Sciatic nerve (tissue), 2 donors: ENCODE measurements at places on chromosomes 12 and 14.

DNA sequence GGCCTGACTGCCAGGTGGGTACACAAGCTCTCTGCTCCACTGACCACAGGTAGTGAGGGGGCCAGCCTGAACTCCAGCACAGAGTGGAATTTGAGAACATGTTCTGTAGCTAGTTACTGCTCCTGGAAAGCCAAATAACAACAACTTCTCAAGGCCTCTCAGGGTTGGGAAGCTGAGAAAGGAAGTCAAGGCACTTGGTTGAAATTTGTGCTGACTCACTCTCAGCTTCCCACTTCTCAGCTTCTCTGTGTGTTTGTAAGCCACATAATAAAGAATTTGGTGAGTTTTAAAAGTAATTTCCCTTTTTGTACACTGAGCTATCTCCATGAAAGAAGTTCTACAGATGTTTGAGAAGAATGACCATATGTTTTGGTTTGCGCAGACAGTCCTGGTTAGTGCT is 234.9 kb downstream of the KTN1 start:
- no peak for DNase-seq

DNA sequence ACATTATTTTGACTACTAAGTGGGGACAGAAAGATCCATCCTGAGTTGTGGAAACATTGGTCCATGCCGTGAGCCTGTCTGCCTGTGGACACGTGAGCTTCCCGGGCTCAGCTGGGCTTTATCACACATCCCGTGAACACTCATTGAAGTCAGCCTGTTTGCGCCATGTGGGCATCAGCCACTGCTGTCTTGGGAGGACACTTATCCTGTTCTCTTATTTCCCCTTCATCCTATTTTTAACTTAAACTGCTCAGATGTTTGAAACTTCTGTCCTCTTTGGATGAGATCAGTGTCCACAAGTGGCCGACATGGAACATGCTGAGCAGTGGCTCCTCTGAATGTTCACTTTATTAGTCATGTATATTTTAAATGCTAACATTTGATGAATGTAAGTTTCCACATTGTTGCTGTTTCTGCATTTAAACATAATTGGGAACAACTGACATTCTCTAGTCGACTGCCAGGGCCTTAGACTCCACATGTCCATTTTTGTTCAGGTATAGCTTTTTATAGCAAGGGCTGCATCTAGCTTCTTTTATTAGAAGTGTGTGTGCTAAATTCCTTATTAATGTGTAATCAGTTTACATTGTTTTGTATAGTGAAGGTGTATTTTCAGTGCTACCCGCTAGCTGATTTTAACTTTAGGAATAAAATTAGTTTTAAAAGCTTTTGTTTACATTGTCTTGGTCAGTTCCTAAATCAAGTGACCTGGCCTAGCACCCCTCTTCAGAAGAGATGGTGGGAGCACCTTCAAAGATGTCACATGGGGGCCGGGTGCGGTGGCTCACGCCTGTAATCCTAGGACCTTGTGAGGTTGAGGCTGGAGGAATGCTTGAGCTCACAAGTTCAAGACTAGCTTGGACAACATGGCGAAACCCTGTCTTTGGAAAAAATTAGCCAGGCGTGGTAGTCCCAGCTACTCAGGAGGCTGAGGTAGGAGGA is 24.0 kb downstream of the RNF34 start:
- no peak for DNase-seq

DNA sequence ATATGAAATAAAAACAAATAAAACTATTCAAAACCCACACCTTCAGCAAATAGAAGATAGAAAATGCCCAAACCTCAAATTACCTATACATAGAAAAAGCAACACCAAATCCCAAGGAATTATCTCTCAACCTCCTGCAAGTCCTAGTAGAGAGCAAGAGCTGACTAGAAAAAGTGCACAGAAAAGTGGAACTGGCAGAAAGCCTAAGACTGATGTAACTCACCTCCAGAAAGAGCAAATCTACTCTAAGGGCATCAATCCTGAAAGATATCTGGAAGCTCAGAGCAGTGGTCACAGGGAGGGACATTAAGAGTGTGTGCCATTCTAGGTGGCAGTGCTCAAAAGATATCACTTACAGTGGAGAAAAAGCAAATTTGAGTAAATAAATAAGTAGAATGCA is 62.1 kb upstream of the PLEKHG7 start:
- no peak for DNase-seq

GRCh38 chr12:131091413-131091975 is 137.8 kb downstream of the ADGRD1 start:
- DNase-seq, result no peak

DNA sequence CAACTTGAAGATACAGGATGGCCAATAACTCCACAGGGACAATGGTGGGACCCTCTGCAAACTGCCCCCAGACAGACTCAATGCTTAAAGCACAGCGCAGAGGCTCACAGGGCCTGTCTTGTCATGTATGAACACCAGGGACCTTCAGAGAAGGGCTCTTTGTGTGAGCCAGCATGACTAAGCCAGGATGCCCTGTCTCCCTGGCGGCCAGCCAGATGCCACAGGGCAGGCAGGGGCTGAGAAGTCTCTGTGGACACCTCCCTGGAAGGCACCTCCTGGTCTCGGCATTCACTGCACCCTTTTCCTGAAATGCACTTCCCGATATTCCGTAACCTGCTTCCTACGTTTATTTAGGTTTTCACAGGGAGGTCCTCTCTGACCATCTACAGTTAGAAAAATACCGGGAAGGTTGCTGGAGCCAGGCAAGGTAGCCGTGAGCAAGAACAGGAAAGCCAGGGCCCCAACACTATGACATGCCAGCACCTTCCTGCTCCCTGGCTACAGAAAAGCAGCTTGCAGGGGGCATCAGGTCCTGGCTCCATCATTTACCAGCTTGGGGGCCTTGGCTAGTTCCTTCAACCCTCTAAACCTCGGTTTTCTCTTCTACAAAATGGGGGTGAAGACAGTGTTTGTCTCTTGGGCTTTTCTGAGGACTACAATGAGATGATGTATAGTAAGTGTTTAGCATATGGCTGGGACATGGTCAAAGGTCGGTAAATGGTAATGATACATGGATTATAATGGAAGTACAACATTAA is 65.0 kb downstream of the PITPNM2 start:
- DNase-seq, result no peak

- no peak for DNase-seq
Measured at GRCh38 chr14:72863216-72864006, 30.5 kb downstream of the DPF3 start.

GRCh38 chr12:105948331-105948730 is 190.4 kb downstream of the NUAK1 start:
- no peak for DNase-seq

- DNase-seq, result no peak
Measured at GRCh38 chr14:63547798-63548335, 4.7 kb upstream of the PPP2R5E start.

DNA sequence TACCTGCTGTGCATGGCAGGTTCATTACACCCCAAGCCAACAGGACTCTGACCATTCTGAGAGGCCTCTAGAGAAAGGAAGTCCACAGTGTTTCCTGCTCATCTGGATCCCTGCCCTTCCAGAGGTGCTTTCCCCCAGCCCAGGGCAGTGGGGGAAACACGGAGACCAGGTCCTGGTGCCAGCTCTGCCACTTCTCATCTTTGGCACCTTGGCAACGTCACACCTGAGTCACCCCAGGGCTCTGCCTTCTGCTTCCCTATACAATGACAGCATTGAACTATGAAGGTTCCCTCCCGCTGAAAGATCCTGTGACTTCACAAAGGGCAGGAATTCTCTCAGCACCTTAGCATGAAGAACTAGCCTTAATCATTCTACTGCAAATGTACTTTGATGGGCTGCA is 74.9 kb downstream of the ANO2 start:
- no peak for DNase-seq

GRCh38 chr12:42945927-42946326 is 356.4 kb upstream of the PRICKLE1 start:
- no peak for DNase-seq

GRCh38 chr14:92936085-92936484 is 13.1 kb downstream of the CHGA start:
- DNase-seq, result no peak
